Effector CD8-positive, alpha-beta T cell (primary cell): ENCODE measurements at places on chromosomes 1 and 21.

DNA sequence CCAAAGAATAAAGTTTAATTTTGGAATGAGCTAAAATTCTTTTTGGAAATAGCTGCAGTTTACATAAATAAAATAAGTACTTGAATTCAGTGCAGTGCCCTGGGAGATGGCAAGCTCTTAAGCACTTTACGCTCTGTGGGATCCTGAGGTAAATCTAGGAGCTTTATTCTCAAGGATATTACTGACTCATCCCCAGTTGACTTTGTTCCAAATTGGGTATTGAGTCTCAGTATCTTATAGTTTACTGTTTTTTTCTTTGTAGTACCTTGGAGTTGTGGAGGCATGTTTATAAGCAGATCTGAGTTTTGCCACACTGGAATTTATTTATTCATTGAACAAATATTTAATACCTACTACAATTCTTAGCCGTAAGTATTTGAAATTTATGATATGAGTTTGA, 27.4 kb upstream of the HRNR start:
- no peak for DNase-seq

GRCh38 chr1:7076572-7076971, 291.3 kb downstream of the CAMTA1 start:
- DNase-seq: no peak

DNA sequence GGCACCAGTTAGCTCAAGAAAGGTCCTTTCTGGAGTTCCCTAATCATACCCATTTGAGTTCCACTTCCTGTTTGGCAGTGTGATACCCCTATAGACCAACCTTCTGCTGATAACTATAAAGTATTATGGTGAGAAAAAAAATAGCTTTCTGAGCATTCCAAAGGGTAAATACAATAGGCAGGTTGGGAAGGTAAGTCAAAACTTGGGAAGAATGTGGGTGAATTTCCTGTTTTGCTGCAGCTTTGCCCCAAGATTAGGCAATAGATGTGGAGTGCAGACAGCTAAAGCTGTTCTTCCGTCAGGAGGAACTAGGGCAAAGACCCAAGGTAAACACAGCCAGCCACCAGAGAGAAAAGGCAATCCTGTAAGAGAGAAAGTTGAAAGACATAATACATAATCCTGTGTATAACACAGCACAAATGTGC, 49.9 kb upstream of the GUCA2A start:
- DNase-seq: no peak

- no peak for DNase-seq
These were observed 34.9 kb upstream of the NFASC start for GRCh38 chr1:204835737-204836136.

GRCh38 chr1:15304708-15305467, 57.9 kb downstream of the FHAD1 start:
- DNase-seq: peak; percentile 57

GRCh38 chr1:119081267-119081666, 59.2 kb downstream of the WARS2 start:
- no peak for DNase-seq

DNA sequence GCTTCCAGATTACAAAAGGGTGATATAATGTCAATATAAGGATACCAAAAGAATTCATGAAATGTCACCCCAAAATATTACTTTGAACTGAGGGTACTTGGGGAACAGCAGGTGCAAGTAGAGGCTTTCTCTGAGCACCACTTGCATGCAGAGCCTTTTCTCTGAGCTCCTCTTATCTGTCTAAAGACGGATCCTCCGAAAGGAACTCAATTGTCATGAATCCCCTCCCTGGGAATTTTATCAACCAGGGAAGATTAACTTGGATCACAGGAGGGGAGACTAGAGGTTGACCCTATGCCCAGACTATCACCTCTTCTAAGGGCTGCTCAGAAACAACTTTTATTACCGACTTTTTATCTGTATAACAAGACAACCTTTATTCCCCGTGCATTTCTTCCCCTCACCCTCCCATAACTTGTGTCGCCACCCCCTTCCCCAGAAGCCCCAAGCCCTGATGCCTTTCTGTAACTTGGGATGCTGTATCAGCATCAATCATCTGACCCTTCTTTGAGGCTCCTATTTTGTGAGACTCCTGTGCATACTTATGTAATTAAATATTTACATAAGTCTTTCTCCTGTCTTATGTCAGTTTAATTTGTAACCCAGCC, 94.1 kb downstream of the CACHD1 start:
- DNase-seq: no peak

DNA sequence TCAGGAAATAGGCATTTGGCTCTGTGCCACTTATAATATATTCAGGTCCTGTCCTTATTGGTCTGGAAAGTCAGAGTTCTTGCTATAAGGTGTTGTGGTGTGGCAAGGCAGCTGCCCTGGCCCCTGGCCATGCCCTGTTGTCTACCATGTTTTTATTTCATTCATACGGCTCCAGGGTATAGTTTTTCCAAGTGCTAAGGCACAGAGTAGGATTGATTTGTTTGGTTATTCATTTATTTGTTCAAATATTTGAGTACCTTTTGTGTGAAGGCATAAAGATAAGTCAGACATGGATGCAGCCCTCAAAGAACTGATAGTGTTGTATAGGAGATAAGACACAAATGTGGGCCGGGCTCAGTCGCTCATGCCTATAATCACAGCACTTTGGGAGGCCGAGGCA, 10.1 kb downstream of the ZBTB8B start:
- DNase-seq: no peak

DNA sequence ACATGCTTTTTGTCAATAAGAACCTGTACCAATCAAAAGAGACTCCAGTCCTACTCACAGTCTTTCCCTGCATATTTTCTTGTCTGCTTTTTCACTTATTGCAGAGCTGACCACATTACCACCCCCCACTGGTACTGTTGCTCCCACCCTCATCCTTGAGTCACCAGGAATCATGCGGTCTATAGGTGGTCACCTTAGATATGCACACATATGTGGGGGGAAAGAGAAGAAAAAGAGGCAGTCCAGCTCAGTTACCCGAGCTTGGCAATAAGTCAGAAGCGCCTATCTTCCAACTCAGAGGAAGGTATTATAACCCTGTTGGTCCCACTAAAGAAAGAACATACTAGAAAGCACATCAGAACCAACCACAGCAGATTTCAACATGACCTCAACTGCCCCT, 119.2 kb downstream of the SMYD2 start:
- DNase-seq: no peak

DNA sequence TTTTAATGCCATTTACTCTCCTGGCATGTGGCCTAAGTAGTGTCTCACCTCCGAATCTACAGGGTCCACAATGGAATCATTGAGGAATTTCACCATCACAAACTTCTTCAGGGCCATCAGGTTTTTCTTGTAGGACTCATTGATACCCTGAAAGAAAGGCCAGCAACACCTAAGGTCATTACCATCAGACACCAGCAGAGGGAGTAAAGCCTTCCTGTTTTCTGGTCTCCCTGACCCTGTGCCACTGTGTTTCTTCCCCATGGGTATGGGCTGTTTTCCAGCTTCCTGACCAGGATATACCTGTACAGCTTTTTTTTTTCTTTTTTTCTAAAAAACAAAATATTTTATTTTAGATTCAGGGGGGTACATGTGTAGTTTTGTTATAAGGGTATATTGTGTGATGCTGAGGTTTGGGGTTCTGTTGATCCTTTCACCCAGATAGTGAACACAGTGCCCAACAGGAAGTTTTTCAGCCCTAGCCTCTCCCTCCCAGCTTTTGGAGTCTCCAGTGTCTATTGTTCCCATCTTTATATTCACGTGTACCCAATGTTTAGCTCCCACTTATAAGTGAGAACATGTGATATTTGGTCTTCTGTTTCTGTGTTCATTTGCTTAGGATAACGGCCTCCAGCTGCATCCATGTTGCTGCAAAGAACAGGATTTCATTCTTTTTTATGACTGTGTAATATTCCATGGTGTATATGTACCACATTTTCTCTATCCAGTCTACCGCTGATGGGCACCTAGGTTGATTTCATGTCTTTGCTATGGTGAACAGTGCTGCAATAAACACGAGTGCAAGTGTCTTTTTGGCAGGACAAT, 18.3 kb downstream of the PPT1 start:
- peak; percentile 25 for DNase-seq

DNA sequence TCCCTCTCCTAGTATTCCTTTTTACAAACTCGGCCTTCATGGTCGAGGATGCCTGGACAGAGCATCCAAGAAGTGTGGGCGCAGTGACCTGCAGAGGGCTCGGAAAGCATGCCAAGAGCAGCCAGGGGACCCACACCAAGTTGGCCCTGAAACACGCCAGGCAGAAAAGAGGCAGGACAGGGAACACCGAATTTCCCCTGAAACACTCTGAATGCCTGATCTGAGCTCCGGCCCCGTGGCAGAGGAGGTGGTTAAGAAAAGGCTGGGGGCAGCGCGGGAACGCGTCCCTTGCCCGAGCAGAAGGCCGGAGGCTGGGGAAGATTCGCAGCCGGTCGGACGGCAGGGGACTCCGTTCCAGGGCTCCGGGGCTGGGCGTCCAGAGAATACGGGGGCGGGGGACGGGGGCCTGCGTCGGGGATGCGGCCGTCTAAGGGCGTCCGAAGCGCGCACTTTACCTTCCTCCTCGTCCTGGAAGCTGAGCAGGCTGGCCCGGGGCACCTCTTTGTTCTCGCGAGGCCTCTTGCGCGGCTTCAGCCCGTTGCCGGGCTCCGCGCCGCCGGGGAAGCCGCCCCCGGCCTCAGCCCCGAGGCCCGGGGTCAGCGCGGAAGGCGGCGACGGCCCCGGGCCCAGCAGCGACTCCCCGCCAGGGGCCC, 558 bp downstream of the PAXBP1 start:
- DNase-seq: peak; percentile 35

DNA sequence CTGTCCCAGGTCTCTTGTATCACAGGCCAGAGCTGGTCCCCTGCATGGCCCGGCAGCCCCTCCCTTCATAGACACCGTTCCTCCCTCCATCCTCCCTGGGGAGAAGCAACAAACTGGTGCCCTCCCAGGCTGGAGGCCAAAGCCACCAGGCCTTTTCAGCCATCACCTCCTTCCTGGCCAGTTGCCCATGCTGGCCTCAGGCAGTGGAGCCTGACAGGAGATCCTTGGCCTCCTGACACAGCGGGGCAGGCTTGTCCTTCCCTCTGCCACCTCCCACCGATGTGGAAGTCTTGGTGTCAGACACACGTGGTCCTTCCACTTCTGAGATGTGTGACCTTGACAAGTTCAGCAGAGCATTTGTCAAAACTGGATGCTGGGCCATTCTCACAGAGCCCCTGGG, 206.0 kb downstream of the HIVEP3 start:
- no peak for DNase-seq

GRCh38 chr1:109781806-109782205, 18.1 kb upstream of the EPS8L3 start:
- DNase-seq: no peak

DNA sequence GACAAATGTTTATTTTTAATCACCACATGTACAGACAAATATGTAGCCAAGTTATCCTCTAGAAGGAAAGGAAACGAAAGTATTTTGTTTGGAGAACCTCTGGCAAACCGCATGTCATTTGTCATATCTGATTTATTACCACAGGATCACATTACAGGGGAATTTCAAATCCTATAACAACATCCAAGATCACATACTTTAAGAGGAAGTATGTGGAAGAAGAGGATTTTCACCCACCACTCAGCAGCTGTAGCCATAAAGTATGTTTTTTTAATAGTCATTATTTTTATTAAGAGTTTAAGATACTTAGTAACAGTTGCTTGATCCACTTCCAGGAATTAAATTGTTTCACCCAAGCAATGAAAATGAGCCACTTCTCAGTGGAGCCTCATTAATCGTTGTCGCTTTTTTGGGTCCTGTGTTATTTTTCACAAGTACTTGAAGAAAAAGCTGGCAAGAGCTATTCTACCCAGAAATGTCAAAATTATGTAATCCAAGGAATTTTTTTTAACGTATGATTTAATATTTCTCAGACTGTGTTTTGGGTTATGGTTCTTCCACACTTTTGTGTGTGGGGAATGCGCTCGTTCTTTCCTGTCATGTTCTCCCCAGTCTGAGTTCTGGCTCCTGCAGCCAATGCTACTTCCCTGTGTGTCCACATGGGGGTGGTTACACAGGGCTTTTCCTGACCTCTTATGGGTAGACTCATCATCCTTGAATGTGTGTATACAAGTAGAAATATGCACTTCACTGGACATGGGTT, 6.9 kb downstream of the SERTAD4 start:
- no peak for DNase-seq

GRCh38 chr21:37560385-37560784, 193.8 kb downstream of the DYRK1A start:
- DNase-seq: no peak

- DNase-seq: no peak
These were observed 22.4 kb upstream of the SYNC start for GRCh38 chr1:32724678-32725614.

DNA sequence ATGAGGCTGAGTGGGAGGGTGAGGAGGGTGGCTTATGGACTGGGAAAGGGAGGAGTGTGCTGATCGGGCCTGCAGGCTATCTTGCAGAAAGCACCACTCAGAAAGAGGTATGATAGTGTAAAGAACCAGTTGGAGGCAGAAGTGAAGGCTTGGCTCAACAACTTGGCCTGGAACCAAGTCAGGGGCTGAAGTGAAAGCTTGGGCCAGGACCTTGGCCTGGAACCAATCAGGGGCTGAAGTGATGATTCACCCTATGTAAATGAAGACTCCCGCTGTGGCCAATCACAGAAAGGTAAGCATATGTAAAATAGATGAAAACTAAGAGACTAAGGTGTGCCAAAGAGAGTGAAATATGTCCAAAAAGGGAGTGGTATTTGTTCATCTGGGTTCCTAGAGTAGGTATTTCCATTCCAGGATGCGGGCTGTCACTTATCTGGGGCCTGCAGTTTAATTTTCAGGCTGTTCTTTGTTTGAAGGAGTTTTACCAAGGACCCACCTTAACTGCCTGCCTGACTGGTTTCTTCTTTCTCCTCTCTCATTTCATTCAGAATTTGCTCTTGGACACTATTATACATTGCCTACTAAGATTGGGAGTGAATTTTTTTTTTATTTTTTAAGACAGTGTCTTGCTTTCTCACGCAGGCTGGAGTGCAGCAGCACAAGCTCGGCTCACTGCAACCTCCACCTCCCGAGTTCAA, 5.1 kb upstream of the RFX5 start:
- no peak for DNase-seq

DNA sequence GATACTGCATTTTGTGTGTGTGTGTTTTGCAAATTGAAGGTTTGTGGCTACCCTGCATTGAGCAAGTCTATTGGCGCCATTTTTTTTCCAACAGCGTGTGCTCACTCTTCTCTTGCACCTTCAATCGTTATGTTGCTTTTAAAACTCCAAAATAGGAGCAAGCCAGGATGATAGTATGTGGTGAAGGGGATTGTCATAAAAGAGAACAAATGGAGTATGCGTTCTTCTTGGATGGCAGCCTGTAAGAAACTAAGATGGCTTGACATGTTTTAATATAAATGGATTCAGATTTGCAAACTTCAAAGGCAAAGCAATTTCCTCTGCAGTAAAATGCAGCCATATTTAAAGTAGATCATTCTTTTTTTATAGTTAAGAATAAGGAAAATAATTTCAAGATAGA, 43.2 kb upstream of the KCNK1 start:
- no peak for DNase-seq

GRCh38 chr1:247441606-247442005, 16.3 kb downstream of the OR2B11 start:
- DNase-seq: no peak

DNA sequence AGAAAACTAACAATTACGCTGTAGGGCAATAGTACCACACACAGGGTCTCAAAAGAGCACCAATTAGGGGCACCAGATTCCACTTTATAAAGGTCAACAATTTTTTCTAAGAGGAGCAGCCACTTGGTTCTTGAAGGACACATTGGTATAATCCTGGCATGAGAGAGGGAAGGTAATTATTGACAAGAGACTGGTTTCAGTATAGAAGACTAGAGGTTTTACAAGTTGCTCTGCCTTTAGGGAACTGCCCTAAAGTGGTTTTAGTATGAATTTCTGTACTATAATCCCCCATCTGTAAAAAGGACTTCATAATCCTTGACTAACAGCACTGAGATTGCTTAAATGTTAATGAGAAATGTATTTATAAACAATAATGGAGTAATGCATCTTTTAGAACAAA, 648.5 kb upstream of the PTBP2 start:
- DNase-seq: no peak
